Sciatic nerve (tissue), 2 donors: ENCODE measurements at places on chromosomes 3 and 15. TPM values are rescaled to one million over a fixed set of nuclear protein-coding genes. Genes with fewer than 3 reads are reported as not detected.

SLC12A1 gene
- total RNA-seq: not detected

DCLK3 gene
- 57.7 TPM for total RNA-seq

SNTN gene
- not detected for total RNA-seq

KIF7 gene
- total RNA-seq: 9.2 TPM

ATP8B4 gene
- total RNA-seq: 16.5 TPM

FRMD4B gene
- 48.6 TPM for total RNA-seq

- no peak for DNase-seq
Observed at GRCh38 chr3:14988988-14989394, 41.6 kb downstream of the NR2C2 start.

DNA sequence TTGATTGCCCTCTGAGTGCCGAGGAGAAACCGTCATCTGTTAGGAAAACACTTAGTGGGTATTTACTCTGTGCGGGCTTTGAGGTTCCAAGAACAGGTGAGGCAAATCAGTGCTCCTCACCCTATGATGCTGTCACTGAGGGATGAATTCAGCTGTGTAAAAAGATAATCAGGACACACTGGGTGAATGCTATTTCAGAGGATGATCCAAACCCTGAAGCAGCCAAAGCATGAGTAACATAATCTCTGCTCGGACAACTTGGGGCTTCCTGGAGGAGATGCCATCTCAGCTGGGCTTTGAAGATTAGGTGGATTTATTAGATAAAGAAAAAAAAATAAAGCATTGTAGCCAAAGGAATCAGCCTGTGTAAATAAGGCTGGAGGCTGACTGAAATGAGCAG lies 10.5 kb upstream of the GADL1 start:
- DNase-seq: no peak

GRCh38 chr3:149388531-149389417 lies 11.3 kb upstream of the TM4SF1 start:
- no peak for DNase-seq

DNA sequence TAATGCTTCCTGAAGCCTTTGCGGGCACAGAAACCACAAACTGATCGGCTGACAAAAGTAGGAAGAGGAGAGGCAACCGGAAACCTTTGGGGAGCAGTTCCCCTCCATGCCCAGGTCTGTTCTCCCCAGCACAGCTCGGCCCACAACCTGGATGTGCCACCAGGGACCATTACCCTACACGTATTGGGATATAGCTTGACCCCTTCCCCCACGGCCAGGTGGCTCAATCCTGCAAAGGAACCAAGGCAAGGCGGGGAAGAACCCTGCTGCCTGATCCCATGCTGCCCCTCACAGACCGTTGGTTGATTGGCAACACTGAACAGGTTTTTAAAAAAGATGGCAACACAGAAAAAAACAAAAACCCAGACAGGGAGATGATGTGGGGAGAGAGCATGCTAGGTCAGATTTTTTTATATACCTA lies 19.7 kb upstream of the TCAIM start:
- DNase-seq: no peak

DNA sequence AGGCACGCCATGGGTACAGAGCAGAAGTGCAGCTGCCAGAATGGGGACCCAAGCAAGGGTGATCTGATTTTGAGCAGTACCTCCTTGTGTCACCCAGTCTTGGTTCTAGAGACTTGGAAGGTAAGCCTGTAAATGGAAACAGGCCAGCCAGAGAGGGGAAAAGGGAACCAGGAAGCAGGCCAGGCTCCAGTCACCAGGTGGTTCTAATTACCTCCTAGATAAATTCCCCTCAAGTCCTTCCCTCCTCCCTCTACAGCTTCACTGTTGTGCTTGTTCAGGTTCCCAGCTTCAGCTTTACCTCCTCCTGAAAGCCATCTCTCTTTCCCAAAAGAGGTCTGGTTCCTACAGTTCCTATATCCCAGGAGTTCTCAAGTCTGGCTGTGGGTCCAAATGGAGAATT lies 58.8 kb upstream of the SLC7A14 start:
- DNase-seq: no peak

GRCh38 chr15:51327081-51327480 lies 11.3 kb downstream of the CYP19A1 start:
- DNase-seq: no peak

DNA sequence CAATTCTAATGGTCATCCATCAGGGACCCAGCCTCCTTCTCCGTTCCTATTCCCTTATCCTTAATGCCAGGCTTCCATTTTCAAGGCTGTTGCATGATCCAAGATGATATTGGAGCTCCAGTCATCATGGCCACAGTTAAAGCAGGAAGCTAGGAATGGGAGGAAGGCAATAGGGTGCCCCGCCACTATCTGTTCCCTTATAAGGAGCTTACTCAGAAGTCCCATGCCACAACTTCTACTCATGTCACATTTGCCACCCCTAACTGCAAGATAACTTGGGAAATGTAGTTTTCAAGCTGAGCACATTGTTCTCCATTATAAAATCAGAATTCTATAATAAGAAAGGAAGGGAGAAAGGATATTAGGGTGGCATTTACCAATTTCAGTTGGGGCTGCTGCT lies 38.6 kb upstream of the SPSB4 start:
- no peak for DNase-seq

DNA sequence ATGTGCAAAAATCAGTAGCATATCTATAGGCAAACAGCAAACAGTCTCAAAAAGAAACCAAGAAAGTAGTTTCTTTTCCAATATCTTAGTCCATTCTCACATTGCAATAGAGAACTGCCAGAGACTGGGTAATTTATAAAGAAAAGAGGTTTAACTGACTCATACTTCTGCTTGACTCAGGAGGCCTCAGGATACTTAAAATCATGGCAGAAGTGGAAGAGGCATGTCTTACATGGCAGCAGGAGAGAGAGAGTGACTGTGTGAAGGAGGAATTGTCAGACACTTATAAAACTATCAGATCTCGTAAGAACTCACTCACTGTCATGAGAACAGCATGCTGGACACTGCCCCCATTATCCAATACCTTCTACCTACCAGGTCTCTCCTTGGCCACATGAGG lies 327.9 kb upstream of the EPHA3 start:
- no peak for DNase-seq

DNA sequence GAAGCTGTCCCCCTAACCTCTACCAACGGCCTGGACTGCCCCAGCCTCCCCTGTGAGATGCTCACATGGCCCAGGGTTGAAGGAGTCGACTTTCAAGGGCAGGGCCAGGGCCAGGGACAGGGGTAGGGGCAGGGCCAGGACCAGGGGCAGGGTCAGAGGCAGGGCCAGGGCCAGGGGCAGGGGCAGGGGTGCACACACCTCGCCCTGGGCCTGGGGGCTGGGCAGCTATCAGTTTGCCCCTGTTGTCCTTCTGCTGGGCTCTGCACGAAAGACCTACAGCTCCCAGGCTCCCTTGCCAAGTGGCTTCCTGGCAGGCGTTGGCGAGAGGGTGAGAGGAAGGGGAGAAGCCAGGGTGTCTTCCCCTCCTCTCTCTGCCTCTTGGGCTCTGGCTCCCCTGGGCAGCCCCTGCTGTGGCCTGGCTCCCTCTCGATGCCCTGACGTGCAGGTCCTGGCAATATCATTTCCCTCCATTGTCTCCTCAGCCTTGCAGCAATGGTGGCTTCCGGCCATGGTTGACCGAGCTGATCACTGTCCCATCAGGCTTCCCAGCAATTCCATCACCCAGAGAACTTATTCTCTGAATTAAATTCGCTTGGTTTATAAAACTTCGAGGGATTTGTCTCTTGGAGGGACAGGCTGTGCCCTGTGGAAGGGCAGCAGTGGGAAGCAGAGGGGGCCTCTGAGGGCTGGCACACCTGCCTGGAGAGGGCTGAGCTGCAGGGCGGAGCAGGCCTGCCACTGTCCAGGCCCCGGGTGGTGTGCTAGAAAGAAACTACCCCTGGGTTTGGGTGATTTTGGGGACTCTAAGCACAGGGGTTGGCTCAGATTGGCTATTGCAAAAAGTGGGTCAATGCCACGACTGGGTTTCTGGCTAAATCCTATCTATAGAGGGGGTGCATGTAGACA lies 13.9 kb downstream of the PRR23E start:
- DNase-seq: no peak

GRCh38 chr3:29176501-29176900 lies 104.4 kb upstream of the RBMS3 start:
- no peak for DNase-seq

DNA sequence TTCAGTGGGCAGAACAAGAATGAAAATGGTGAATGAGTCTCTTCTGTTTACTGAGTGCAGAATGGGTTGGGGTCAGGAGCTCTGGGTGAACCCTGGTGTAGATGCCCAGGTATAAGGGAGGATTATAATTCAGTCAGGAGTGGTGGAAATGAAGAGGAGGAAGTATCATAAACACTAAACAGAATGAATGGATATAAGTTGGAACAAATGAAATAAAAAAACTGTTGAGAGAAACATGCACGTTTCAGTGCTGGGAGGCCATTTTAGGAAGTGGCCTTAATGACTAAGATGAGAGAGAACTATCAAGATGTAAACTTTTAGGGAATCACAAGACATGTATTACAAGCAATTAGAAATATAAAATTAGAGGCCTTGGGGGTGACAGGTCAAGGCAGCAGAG lies 32.8 kb upstream of the LEKR1 start:
- DNase-seq: no peak

- no peak for DNase-seq
Observed at GRCh38 chr15:79969146-79969545, 1.9 kb downstream of the BCL2A1 start.

DNA sequence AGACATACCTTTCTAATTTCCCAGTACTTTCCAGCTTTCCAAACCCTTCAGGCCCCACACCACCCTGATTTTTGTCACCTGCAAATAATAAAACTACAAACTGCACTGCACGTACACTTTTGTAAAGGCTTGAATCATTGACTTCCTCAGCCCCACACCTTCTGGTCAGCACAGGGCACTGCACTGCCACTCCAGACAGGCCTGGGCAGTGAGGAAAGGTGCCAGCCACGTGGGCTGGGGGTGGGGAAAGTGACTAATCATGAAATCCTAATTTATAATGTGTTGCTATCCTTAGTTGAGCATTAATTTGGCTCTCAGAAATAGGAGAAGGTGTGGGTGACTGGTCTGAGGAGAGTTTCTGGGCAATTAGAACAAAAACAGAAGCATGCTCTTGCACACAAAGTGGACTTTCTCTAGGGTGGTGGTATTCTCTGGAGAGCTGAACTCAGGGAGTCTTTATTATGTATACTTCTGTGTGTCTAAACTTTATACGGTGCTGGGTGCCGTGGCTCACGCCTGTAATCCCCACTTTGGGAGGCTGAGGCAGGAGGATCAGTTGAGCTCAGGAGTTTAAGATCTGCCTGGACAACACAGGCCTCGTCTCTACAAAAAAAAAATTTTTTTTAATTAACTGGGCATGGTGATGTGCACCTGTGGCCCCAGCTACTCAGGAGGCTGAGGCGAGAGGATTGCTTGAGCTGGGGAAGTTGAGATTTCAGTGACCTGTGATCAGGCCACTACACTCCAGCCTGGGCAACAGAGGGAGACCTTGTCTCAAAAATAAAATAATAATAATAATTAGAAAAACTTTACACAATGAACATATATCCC lies 58.2 kb upstream of the FLNB start:
- DNase-seq: no peak

- no peak for DNase-seq
Observed at GRCh38 chr15:88509964-88510363, 36.5 kb downstream of the DET1 start.

GRCh38 chr3:139187648-139188047 lies 143.0 kb upstream of the PRR23C start:
- DNase-seq: no peak

DNA sequence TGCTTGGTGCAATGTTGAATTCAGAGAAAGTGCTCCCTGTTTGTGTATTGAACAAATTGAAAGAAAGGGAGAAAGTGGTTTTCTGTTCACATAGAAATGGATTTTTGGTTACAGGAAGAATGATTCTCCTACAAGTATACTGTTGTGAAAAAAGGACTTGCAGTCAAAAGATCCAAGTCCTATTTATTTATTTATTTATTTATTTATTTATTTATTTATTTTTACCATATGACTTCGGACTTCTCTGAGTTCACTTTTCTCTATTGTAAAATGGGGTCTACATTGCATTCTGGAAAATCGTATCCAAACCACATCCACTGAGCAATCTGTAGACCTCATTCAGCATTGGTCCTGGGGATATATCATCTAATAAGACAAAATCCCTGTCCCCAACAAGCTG lies 46.1 kb downstream of the STARD5 start:
- DNase-seq: no peak

- DNase-seq: peak; percentile 82
Observed at GRCh38 chr3:124565013-124565412, 165.2 kb upstream of the UMPS start.

DNA sequence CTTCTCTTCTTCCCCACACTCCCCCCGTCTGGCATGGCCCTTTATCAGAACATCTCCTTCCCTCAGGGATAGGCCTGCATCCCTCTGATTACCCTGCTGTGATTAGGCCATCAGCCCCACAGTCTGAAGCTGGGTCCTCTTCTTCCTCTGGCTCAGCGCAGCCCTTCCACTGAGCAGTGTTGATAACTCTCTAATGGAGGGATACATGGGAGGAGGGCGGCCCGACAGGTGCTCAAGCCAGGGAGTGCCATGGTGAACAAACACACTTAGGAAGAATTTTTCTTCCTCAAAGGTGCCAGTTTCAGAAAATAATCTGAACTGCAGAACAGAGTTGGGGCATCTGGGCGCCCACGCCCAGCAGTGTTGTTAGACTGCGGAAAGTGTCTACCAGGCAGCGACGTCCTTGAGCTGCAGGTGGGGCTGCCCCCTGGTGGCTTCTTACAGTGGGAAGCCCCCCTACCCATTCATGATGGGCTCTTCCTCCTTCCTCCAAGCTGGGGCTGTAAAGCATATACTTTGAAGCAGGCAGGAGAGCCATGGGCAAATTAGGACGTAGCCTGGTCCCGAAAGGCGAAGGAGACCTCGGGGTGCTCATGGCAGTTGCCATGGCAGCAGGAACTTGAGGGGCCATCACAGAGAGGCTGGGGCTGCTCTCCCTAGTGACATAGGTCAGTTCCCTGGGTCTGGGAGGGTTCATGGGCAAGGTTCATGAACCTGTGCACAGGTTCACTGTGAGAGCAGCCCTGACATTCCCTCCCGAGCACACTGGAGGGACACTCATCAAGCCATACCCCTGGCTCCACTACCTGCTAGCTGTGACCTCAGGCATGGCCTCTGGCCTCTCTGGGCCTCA lies 33.2 kb upstream of the NR2C2 start:
- no peak for DNase-seq

- no peak for DNase-seq
Observed at GRCh38 chr3:151203051-151203420, at the start of gene GPR171. Gene GPR171, minus strand, starts transcription at chr3:151203216. Its CDS starts 3,830 bp downstream, at chr3:151199386.

GRCh38 chr3:138300647-138301046 lies 29.0 kb downstream of the NME9 start:
- DNase-seq: no peak

- DNase-seq: no peak
Observed at GRCh38 chr3:101838691-101839090, 10.6 kb upstream of the NFKBIZ start.
